Fibroblast of skin of right quadriceps (primary cell): ENCODE measurements at places on chromosomes 4 and X.

- DNase-seq = no peak
Observed at GRCh38 chr4:53374777-53375258, 2.6 kb upstream of the FIP1L1 start.

GRCh38 chr4:81360737-81361136 lies 111.0 kb downstream of the RASGEF1B start:
- DNase-seq = peak; percentile 80

GRCh38 chrX:41602816-41603345 lies 85.9 kb upstream of the GPR34 start:
- DNase-seq = peak; percentile 11

DNA sequence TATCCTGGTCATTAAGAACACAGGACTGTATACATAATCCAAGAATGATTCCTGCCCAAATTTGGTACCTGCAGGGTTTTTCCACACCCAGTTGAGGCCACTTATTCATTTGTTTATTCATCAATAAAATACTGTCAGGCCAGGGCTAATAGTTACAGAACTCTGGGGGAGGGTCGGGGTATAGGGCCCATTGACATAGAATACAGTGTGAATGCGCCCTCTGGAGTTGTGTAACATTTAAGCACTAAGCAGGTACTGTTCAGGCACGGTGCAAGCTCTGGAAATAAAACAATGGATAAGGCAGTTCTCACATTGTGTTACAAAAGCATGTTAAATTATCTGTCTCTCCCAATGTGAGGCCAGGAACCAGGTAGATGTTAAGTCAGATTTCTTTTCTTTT lies 30.8 kb upstream of the LRBA start:
- no peak for DNase-seq

GRCh38 chr4:156798438-156798837 lies 173.2 kb downstream of the PDGFC start:
- DNase-seq = no peak

DNA sequence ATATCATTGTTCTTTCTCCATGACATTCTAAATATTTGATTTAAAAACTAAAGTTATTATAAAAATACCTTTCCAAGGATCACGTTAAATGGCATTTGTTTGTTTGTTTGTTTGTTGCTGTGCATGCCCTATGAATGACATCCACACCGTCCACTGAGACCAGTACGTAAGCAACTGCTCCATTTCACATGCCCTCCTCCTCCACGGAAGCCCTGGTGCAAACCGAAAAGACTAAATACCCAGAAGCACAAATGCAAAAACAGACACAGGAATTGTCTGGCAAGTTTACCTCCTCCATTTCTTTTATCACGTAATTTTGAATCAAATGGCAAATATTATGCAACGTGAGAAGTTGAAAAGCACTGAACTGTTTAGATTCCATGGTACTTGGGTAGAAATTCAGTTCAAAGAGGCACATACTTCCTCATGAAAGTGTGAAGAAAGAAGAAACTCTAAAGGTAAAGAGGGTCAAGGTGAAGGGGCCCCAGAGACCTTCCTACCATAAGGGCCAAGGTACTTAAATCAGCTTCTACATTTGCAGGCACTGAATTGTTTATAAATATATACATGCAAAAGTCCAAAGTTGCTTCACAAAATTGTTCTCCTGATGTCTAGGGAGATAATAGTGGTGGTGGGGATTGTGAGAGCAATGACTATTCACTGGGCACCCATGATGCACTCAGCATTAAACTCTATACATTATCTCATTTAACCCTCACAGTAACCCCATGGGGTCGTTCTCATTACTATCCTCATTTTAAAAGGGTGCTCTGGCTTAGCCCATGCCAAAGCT lies 23.4 kb downstream of the IRF2 start:
- DNase-seq = no peak

GRCh38 chr4:128521648-128522111 lies 234.1 kb upstream of the PGRMC2 start:
- peak; percentile 36 for DNase-seq

DNA sequence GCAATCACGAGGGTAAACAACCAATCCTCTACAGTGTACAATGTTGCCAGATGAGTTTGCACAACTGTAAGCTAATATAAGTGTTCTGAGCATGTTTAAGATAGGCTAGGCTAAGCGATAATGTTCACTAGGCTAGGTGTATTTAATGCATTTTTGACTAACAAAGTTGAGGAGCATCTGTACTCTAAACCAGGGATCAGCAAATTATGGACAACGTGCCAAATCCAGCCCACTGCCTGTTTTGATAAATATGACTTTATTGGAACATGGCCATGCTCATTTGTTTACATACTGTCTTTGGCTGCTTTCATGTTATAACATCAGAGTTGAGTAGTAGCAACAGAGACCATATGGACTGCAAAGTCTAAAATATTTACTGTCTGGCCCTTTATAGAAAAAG lies 46.3 kb upstream of the ARHGEF6 start:
- no peak for DNase-seq

GRCh38 chr4:168558599-168558998 lies 61.7 kb downstream of the PALLD start:
- DNase-seq = peak; percentile 84

DNA sequence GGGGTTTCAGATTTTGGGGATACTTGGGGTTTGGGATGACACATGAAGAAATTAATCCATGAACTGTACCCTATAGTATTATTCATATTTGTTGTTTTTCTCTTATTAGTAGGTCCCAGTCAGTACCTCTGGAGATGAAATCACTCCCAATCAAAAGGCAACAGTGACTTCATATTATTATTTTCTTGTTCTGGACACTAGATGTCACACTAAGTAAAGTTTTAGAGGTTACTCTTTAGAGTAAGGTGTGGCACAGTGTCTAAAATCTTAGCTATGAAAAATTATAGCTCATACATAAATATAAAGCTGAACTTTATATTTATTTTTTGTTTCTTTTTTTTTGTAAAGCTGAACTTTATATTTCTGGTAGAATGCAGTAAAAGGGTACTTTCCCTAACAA lies 35.1 kb downstream of the FAM114A1 start:
- DNase-seq = no peak

DNA sequence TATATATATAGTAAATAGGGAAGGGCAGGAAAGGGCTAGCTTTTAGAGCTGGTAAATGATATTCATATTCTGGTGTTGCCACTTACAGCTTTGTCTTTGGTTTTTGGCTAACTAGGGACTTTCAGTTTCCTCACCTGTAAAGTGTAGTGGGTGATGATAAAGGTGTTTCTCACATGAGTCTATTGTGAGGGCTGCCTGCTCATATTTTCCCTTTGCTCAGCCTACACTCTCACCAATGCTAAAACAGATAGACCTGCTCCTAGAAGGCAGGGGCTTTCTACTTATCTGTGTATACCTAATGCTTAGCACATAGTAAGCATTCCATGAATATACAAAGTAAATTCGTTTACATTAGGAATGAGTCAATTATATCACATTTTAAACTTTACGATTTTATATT lies 137.2 kb upstream of the HS3ST1 start:
- no peak for DNase-seq

DNA sequence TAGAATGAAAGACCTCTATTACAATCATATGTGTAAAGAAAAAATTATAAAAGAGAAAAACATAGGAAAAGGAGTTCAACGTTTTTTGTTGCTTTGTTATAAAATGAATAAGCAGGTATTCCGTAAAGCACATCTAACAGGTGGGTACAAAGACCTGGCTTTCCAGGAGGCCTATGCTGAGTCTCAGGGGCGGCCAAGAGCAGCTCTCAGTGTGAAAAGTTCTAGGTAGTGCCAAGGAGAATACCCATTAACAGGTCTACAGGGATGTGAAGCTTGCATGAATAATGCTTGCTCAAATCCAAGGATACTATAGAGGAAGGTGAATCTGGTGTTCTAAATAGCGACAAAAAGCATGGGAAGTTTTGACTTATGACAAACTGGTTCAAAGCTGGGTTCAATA lies 944.4 kb downstream of the PDHA2 start:
- no peak for DNase-seq

- peak; percentile 26 for DNase-seq
Observed at GRCh38 chr4:137576446-137576845, 44.2 kb upstream of the PCDH18 start.

GRCh38 chr4:128775916-128776315 lies 33.6 kb upstream of the JADE1 start:
- no peak for DNase-seq

- DNase-seq = no peak
Observed at GRCh38 chrX:109926743-109927662, 75.9 kb upstream of the TMEM164 start.

DNA sequence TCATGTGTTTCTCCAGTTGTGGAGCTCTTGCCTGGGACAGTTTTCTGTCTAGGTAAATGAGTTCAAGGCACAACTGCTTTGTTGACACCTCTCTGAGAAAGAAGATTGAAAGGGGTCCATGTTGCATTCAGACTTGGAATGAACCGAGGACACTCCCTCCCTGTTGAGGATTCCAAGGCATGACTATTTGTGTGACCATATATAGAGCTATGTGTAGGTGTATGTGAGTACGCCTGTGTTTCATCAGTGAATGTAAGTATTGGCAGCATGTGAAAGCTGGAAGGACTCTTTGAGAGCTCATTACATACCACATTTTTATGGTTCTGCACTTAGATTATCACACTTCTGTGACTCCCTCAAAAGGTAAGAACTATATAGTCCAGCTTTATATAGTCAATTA lies 3.4 kb downstream of the HEPH start:
- peak; percentile 34 for DNase-seq

DNA sequence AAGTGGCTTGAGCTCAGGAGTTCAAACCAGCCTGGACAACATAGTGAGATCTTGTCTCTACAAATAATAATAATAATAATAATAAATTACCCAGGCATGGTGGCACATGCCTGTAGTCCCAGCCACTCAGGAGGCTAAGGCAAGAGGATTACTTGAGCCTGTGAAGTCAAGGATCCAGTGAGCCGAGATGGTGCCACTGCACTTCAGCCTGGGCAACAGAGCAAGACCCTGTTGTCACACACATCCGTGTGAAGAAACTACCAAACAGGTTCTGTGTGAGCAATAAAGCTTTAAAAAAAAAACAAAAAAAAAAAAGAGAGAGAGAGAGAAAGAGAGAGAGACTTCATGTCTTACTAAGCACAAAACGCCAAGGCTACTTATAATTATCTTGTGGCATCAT lies 42.5 kb downstream of the ANOS1 start:
- no peak for DNase-seq

GRCh38 chr4:99647071-99647470 lies 10.6 kb downstream of the C4orf54 start:
- no peak for DNase-seq

- no peak for DNase-seq
Observed at GRCh38 chr4:71254451-71255012, 84.3 kb upstream of the SLC4A4 start.

DNA sequence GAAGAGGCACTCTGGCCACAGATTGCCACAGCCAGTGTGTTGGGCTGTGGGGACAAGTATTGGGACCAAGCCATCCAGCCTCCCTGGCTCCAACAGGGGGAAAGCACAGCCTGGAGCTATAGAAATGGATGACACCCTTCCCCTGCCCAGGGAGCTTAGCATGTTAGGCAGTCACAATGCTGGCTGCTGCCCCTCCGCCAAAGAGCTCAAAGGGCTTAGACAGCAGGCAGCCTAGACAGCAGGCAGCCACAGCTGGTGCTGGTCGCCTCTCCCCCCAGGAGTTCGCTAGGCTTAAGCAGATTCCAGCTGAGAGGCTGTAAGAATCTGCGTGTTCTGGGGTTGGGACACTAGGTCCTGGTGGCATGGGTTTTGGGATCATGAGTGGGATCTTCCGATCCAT lies 94.5 kb upstream of the MXRA5 start:
- DNase-seq = no peak

DNA sequence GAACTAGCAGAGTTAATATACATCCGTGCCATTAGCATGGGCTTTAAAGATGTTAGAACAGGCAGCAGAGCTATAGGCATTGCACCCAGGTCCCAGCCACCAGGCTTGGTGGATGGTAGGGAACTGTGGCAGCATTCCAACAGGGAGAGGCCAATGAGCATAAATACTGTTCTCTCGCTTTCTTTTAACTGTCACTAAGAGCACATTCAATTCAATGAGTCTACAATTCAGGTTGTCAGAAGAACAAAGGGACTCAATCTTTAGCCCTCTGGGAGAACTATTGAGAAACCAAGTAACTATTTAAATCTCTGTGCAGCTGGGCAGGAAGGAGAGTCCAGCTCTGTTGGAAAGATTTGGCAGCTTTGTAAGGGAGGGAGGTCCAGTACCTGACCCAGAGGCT lies 165.6 kb downstream of the CHIC1 start:
- DNase-seq = no peak

GRCh38 chr4:83885256-83886182 lies 349.6 kb downstream of the GPAT3 start:
- DNase-seq = no peak

DNA sequence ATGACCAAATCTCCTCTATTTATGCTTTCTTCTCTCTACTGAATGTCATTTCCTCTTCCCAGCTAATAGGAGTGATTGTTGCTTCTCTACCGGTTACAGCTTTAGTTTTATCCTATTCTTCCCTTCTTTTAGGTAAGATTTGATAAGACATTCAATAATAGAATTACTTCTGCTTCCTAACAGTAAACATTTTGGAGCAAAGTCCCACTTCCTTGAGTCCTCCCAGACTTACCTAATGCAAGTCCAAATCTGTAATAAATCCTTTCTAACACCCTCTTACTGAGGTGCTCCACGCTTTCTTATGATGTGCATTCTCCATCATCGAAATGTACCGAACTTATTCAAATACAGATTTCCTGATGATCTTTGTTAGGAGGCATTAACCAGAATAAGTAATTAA lies 79.2 kb upstream of the GPM6A start:
- DNase-seq = no peak
